ENCODE measurements at places on chromosomes 1 and 21.

GRCh38 chr1:208270651-208271141, 26.5 kb upstream of the PLXNA2 start:
- no peak for DNase-seq

DNA sequence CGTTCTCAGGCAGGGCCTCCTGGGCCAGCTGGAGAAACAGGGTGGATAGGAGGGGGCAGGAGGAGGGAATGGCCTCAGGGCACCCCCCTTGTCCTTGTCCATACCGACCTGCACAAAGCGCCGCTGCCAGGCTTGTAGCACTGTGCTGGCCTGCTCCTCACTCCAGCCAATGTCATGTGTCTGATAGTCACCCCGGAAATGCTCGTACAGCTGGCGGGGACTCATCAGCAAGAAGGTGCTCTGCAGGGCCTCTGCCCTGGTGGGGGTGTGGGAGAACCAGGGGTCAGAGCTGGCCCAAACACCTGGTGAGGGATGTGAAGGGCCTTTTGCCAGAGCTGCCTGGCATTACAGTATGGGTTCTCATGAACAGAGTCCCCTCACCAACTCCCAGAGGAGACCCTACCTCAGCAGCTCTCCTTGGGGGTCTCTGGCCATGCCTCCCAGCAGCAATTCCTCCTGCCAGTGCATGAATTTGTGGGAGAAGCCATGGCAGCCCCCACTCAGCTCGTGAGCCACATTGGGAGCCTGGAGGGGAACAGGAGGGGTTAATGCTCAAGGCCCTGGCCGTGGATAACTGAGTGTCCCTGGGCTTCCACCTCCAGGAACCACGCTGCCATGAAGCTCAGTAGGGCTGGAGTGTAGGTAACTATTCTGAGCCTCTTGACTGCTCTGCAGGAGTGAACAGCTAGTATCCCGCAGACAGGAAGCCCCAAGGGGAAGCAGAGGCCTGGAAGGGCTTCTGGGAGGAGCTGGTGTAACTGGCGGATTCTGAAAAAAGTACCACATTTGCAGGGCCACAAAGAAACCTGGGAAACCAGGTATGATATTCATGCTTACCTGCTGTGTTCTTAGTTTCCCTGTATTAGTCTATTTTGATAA, 13.3 kb downstream of the PTCH2 start:
- DNase-seq: no peak

DNA sequence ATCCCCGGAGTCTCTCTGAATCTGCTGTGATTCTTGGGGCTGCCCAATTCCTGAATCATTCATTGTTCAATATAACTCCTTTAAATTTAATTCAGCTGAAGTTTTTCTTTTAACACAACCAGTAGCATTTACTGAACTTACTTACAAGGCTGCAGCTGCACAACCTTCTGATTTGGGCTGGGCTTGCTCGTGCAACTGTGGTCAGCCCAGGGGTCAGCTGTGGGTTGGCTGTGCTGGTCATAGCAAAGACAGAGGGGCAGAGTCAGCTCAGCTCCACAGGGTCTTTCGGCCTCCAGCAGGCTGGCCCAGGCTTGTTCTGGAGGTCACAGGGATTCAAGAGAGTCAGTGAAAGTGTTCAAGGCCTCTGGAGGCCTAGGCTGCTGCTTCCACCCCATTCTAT, 186.1 kb downstream of the MATN1 start:
- DNase-seq: no peak

DNA sequence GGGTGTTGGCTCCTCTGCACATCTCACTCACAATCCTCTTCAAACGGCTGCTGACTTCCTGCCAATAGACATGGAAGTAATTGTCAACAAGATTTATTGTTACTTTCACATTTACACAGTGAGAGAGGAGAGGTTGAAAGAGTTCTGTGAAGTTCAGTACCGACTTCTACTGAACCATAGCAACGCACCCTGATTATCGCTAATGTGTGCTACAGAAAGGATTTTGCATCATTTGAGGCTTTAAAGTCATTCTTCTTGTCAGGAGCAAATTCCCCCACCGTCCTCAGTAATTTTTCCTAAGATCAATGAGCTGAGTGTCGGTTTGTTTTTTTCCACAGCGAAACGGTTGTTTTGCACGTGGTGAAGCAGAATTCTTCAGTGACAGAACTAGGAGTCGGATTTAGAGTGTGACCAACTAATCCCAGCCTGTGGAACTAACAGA, 361.0 kb downstream of the ADGRL2 start:
- DNase-seq: no peak

All from fibroblast of skin of left biceps (primary cell).